Tongue (tissue), 3 donors: ENCODE measurements at places on chromosomes 6 and 20. TPM values are rescaled to one million over a fixed set of nuclear protein-coding genes. Genes with fewer than 3 reads are reported as not detected.

The FAM209A gene
- total RNA-seq = not detected

The C6orf163 gene
- total RNA-seq = 2.7 TPM

The ETV7 gene
- total RNA-seq = 0.21 TPM

The TMEM74B gene
- 8.2 TPM for total RNA-seq

The CYP21A2 gene
- 1.0 TPM for total RNA-seq

The SAMD5 gene
- total RNA-seq = 9.5 TPM

The CLIC1 gene
- total RNA-seq = 131 TPM

The EYA4 gene
- total RNA-seq = 31.4 TPM

The CSTF1 gene
- 46.3 TPM for total RNA-seq

The INSM1 gene
- total RNA-seq = not detected

The TREM2 gene
- total RNA-seq = not detected

The TTLL9 gene
- total RNA-seq = 1.0 TPM

The RIN2 gene
- 37.3 TPM for total RNA-seq

The TEAD3 gene
- total RNA-seq = 19.4 TPM

The STMND1 gene
- not detected for total RNA-seq

The MROH8 gene
- 10.5 TPM for total RNA-seq

The WRNIP1 gene
- total RNA-seq = 67.7 TPM

The LST1 gene
- 1.5 TPM for total RNA-seq
